ENCODE measurements at places on chromosomes 4 and X. TPM values are rescaled to one million over a fixed set of nuclear protein-coding genes. Genes with fewer than 3 reads are reported as not detected.

FATE1 gene
- total RNA-seq, result 0.18 TPM

PRKG2 gene
- total RNA-seq, result 0.54 TPM

- no peaks in the 10 kb centered on the region for H3K36me3 ChIP-seq
- H3K27me3 ChIP-seq, result no peaks in the 10 kb centered on the region
- H3K4me1 ChIP-seq, result no peaks in the 10 kb centered on the region
- no peak overlapping the region for H3K27ac ChIP-seq
- DNase-seq, result no peak
Observed at GRCh38 chr4:19752599-19752998, 499.1 kb upstream of the SLIT2 start.

- no peaks in the 10 kb centered on the region for H3K4me1 ChIP-seq
- no peak overlapping the region for H3K27ac ChIP-seq
- H3K4me3 ChIP-seq, result no peak overlapping the region
- DNase-seq, result no peak
- H3K27me3 ChIP-seq, result no peaks in the 10 kb centered on the region
Observed at GRCh38 chr4:134490863-134491262, 289.3 kb upstream of the PABPC4L start.

GRCh38 chr4:171353535-171353934 lies 459.7 kb upstream of the GALNTL6 start:
- H3K4me3 ChIP-seq, result no peak overlapping the region
- no peak overlapping the region for H3K27ac ChIP-seq
- H3K36me3 ChIP-seq, result no peaks in the 10 kb centered on the region
- no peak for DNase-seq
- no peaks in the 10 kb centered on the region for H3K27me3 ChIP-seq
- H3K4me1 ChIP-seq, result no peaks in the 10 kb centered on the region

DNA sequence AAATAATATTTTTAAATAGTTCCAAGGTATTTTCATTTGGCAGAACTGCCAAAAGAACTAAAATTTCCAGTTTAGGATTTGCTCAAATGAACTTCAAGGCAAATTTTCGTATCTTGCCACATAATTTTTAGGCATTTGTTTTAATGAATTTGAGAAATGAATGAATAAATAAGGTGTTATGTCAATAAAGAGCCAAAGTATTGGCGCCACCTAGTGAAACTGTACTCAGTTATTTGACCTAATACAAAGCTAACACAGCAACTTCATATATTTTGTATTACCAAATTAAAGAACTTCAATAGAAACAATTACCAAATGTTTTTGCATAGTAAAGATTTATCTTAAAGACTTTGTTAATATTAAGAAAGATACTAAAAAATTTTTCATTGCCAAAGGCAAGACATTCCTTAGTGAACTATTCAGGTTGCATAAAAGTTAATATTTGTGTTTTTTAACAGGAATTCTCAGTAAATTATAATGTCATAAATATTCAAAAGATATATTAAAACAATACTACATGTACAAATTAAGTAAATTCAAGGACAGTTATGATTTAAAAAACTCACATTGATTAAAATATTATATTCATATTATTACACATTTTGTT lies 50.3 kb downstream of the STPG2 start:
- H3K4me1 ChIP-seq, result no peaks in the 10 kb centered on the region
- peak; percentile 44 for DNase-seq
- no peaks in the 10 kb centered on the region for H3K36me3 ChIP-seq
- no peaks in the 10 kb centered on the region for H3K27me3 ChIP-seq
- no peak overlapping the region for H3K4me3 ChIP-seq
- H3K27ac ChIP-seq, result no peak overlapping the region
